Stimulated activated effector memory CD8-positive, alpha-beta T cell treated with anti-CD3 and anti-CD28 coated beads, Interleukin-12 subunit alpha, Interleukin-12 subunit beta, amount 100 ng/mL, for 72 hours (primary cell): ENCODE measurements at places on chromosomes 3 and 15.

DNA sequence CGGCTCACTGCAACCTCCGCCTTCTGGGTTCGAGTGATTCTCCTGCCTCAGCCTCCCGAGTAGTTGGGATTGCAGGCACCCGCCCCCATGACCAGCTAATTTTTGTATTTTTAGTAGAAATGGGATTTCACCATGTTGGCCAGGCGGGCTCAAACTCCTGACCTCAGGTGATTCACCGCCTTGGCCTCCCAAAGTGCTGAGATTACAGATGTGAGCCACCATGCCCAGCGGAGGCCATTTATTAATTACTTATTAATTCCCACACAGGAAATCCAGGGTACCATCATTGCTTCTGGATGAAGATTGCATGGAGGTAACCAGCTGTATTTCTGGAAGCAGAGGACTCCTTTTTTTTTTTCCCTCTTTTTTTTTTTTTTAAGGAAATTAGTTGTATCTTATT is 37.8 kb downstream of the MAP4 start:
- no peak for DNase-seq

DNA sequence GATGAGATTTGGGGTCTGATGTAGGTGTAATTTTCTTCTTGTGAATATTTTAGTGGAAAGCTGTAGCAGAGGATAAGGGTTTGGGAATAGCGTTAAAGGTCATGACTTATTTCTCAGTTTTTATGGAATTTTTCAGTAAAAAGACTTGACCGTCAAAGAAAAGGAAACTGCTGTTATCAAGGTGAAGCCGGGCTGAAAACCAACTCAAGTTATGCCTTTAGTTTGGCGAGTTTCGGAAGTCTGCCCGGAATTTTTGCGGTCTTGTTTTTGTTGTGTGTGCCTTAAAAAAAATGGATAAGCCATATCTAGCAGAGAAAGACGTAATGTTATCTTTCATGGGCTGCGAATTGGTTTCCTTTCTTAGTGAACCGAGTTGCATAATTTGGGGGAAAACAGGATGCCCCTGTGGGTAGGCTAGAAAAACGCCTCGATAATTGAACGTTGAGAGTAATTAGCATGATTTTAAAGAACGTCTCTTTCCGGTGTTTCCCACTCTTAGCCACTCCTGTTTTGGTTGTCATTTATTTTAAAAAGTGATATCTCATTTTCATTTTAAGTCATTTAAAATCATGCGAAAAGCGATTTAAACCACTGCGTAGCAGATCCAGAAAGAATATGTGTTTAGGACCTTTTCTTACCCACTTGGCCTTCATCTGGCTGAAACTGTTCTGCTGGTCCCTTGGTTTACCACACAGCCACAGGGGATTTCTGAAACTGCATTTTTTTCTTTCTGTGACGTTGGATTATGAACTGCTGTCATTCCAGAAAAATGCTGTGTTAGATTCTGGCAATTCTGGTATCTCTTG is 1.1 kb downstream of the NFKBIZ start:
- peak; percentile 78 for DNase-seq

DNA sequence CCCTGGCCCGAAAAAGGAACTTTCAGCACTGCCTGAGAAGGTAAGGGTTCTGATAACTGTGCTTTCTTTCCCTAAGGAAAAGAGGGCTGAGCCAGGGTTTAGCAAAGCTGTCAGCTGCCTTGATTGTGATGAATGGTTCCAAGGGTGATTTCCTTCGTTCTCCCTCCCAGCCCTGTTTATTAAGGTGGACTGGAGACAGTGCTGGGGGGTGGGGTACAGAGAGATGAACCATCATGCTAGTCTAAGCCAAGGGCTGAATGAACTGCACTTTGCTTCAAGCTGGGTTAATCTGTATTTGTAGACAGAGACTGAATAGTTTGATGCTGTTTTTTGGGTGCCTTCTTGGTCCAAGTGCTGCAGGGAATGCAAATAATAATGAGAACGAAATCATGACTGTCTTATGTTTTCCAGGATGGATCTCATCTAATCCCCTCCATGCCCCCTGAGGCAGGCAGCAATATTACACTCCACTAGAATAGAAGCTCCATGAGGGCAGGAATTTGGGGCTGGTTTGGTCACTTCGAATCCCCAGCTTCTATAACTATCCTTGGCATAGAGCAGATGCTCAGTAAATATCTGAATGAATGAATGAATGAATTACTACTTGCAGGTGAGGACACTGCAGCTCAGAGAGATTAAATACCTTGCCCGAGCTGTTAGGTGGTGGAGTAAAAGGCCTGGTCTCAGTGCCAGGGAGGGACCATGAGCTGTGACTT is 10.9 kb downstream of the PXYLP1 start:
- DNase-seq, result peak; percentile 33

DNA sequence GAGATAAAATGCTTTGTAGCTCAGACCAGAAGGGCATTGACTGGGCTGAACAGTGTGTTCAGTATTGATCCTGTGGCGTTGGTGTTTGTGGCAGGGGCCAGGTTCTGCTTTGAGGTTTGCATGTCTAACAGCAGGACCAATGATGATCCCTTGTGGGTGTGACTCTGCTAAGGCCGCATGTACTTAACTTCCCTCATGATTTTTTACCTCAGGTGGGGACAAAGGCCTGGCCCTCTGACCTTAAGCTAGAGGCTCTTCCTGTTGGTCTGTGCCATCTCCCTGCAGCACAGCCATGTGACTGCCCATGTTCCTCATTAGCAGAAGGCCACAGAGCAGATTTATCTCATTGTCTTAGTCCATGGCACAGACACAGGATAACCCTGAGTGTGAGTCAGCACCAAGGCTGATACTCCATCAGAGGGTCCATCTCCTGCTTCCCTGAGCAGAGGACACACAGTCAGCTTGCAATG is 34.3 kb upstream of the BSN start:
- no peak for DNase-seq

DNA sequence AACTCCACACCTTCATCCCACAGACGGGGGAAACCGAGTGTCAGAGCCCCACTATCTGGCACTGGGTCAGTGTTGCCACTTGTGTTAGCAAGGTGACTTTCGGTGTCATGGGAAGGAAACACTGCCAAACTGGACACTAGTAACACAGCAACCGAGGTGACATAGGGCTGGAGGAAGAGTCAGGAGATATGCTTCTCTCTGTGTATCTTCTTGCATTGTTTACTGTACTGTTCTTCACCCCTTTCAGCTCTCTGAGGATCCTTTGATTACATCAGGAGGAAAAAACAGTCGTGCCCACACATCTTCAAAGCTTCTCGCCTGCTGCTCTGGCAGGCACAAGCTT is 109.4 kb upstream of the RAD18 start:
- no peak for DNase-seq
